IPS DF 6.9 (cell line): ENCODE measurements at places on chromosomes 5 and 9.

- no peak for DNase-seq
Measured at GRCh38 chr5:173310861-173311785, 17.1 kb downstream of the STC2 start.

DNA sequence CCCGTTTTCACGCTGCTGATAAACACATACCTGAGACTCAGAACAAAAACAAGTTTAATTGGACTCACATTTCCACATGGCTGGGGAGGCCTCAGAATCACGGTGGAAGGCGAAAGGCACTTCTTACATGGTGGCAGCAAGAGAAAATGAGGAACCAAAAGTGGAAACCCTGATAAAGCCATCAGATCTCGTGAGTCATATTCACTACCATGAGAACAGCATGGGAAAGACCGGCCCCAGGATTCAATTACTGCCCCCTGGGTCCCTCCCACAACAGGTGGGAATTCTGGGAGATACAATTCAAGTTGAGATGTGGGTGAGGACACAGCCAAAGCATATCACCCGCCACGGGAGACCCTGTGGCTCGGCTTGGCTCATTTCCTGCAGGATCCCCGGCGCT, 20.2 kb downstream of the EXD3 start:
- no peak for DNase-seq

GRCh38 chr5:147179562-147180147, 55.2 kb upstream of the STK32A start:
- DNase-seq: no peak

DNA sequence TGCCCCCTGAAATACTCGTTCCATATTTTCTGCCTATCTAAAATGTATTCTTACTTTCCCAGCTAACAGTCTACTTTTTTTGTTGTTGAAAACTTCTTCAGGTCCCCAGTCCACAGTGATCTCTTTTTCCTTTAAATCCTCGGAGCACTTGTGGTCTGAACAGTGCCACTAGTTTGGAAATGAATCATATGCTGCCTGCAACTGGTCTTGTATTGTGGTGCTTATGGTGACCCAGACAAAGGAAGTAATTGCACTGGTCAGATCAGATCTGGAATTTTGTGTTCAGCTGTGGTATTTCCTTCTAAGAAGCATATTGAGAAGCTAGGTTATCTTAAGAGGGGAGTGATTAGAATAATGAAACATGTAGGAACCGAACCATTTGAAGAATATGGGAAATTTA, 2.9 kb downstream of the UNC13B start:
- no peak for DNase-seq

DNA sequence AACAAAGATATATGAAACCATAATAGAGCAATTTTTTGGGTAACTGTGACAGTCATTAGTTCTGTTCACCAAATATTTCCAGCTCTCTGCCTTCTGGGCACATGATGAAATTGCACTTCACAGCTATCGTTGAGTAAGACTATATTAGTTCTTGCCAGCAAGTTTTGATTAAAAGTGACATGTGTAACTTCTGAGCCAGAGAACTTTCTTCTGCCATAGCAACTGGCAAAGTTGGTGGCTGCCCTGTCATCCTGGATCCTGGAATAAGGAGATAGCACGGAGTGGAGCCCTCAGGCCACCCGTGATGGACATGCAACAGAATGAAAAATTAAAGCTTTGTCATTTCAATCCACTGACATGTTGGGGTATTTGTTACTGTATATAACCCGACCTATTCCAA, 194.4 kb upstream of the VCAN start:
- DNase-seq: no peak

GRCh38 chr5:173451031-173451430, 122.8 kb upstream of the STC2 start:
- peak; percentile 33 for DNase-seq

DNA sequence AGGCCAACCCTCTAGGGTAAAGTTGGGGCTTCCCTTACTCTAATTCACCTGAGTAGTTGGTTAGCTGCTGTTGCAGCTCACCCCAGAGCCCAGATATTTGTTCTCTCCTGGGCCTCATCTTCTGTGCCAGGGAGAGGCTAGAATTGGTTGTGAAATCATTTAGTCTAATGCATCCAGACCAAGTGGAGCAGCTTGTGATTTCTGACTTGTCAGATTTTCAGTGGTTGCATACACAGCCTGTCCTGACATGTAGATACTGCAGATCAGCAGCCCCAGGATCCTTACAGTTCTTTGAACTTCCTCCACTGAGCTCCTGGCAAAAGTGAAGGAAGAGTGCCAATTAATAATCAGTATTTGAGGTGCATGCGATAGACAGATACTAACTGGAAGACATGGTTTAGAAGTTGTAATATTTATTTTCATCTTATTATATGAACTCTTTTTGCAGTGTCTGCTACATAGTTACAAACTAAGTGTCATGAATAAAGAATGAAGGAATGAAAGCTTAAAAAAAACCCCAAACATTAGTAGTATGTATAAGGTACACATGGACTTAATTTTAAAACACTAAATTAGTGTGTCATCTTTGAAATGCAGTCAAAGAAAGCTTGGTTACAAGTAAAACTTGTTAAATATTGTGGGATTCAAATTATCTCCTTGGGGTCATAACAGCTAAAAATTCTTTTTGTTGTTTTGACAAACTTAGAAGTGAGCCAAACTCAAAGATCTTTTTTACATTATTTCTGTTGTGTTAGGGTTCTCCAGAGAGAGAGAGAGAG, 128.5 kb downstream of the VPS13A start:
- no peak for DNase-seq

DNA sequence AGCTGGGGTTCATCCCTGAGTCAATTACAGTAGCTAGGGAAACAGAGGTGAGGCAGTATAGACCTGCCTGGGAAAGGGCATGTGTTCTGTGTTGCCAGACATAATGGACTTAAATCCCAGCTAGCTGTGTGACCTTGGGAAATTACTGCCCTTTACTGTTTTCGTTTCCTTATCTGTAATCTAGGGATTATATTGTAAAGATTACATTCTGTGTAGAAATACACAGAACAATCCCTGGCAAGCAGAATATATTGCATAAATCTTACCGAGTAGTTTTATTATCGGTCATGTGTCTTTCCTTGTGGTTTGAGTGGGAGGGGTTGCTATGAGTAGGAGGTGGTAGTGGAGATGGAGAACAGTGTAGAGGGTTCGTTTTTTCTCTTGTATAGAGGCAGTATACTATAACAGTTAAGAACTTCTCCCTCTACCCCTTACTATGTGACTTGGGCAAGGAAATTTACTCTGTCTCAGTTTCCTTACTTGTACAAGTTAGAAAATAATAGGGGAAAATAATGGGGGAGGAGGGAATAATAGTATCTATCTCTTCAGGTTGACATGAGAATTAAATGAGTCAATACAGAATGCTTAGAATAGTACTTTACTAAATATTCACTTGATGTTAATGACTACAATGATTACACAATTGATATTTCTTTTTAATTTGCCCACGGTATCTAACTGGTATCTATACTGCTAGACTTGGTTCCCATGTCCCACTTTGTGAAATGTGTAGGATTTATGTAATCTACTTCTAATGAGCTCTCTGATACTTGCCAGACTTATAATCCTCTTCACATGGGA, 7.1 kb upstream of the DMXL1 start:
- DNase-seq: no peak

DNA sequence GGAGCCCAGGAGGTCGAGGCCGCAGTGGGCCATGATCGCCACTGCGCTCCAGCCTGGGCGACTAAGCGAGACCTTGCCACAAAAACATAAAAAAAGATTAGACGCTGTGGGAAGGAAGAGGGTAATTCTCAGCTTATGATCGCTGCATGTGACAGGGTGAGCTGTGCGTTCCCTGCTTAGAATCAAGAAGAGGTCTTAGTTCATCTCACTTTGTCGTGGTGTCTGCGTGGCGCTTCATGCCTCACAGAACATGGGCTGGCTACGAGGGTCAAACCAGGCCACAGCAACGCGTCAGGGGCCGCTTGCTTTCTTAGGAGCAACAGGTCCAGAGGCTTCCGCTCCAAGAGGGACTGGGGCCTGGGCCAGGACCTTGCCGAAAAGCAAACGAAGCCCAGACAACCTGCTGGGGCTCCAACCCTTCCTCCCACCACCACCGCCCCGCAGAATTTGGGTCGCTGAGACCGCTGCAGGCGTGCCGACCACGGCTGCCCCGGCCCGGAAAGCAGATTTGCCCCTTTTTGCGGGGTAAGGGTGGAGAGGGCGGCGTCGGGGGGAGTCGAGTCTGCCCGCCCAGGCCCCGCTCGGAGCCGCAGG, 10.0 kb upstream of the GRIN1 start:
- DNase-seq: no peak

DNA sequence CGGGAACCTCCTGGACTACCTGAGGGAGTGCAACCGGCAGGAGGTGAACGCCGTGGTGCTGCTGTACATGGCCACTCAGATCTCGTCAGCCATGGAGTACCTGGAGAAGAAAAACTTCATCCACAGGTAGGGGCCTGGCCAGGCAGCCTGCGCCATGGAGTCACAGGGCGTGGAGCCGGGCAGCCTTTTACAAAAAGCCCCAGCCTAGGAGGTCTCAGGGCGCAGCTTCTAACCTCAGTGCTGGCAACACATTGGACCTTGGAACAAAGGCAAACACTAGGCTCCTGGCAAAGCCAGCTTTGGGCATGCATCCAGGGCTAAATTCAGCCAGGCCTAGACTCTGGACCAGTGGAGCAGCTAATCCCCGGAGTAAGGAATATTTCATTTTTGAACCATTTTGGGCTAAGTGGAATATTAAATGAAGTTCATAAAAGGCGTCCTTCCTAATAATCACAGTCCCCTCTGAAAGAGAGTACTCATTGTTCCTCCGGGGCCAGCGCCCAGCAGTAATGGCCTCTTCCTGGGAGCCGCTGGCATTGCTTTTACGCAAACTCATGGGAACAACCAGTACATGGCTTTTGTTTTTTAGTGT, 23.6 kb downstream of the QRFP start:
- DNase-seq: no peak

DNA sequence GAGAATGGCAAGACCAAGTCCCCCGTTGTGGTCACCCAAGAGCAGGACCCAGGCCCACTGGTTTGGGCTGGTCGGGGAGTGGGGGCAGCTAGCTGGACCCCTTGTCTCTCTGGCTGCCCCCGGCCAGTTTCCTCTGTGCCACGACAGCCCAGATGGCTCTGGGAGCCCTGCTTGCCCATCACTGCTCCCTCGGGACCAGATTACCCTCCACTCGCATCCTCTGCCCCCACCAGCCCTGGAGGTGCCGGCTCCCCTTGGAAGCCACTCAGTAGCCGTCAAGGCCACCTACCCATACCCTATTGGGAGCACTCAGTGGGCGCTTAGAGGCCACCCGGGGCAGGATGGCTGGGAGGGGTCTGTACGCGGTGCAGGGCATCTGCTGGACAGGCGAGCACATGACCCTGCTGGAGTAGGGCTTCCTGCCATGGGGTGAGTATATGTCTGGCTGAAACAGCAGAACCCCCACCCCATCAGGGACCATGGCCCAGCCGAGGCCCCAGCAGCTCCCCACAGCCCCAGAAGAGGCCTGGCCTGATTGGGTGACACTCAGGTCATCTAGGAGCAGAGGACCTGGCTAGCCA, 70.0 kb downstream of the ZNF354C start:
- no peak for DNase-seq

DNA sequence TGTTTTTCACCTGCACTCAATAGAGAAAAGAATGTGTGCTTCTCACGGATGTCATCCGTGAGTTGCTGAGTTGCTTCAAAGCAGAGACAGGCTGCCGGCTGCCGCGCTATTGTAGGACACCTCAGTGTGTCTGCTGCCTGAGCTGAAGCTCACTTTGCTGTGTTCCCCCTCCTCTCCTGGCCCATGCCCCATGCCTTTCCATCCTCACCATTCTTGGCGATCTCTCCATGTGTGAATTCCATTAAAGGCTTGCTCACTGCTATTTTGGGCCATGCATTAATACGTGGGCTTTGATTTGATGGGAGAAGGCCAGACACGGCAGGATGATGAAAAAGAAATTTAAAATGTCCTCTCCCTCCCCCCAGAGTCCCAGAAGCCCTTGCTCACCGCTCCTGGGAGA, 14.5 kb downstream of the ADAM19 start:
- no peak for DNase-seq

GRCh38 chr5:172102913-172103626, 85.0 kb downstream of the STK10 start:
- DNase-seq: no peak

- DNase-seq: no peak
Measured at GRCh38 chr9:76812591-76812990, 48.4 kb downstream of the PCA3 start.

GRCh38 chr5:172395483-172395882, 58.8 kb downstream of the SH3PXD2B start:
- no peak for DNase-seq

DNA sequence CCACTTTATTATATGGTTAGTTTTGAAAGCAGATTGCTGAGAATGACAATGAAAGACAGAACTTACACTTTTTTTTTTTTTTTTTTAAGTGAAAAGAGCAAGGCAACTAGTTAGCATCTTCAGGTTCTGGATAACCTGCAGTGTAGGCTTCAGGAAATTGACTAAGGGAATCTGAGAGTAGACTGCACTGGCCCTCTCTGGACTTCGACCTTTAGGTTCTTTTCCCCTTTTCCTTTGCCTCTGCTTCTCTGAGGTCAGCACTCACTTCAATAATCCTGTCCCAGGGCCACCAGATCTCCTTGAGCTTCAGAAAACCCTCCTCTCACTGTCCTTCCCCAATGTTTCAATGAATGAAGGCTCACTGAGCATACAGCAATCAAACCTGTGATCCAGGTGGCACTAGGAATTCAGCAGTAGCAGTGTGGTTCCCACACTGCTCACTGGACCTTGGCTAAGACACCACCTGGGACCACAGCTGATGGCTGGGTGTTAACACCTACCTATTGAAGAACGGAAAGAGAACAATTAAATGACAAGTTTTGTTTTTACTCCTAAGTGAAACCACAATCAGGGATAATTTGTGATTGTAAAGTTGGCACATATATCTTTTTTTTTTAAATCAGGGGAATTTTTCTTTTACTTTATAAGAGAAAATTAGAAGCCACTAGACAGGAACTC, 85.8 kb upstream of the IL6ST start:
- DNase-seq: no peak

- no peak for DNase-seq
Measured at GRCh38 chr9:127303830-127304229, 39.3 kb downstream of the GARNL3 start.

- DNase-seq: no peak
Measured at GRCh38 chr9:14303100-14303499, 10.8 kb downstream of the NFIB start.

DNA sequence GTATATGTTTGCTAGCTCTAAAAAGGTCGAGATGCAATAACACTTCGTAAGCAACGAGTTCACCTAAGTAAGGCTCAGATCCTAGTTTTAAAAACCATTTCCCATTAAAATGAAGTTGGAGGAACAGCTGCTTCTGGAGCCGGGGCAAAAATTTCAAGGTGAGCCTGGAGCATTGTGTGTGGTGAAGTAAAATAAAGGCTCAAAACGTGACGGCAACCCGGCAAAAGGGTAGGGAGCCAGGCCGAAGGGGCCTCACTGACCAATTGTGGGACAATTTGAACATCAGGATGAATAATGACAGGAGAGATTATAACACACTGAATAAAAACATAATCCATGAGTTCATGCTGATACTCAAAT, 20.1 kb downstream of the BTNL9 start:
- no peak for DNase-seq

GRCh38 chr9:127874301-127875221, 2.9 kb downstream of the AK1 start:
- DNase-seq: no peak
